ENCODE measurements at places on chromosomes 4 and X.

GRCh38 chrX:68433155-68433980 is at the start of gene OPHN1:
Gene OPHN1, minus strand, starts transcription at chrX:68433495. Its CDS starts 475 bp downstream, at chrX:68433020.
- DNase-seq: peak; percentile 72

DNA sequence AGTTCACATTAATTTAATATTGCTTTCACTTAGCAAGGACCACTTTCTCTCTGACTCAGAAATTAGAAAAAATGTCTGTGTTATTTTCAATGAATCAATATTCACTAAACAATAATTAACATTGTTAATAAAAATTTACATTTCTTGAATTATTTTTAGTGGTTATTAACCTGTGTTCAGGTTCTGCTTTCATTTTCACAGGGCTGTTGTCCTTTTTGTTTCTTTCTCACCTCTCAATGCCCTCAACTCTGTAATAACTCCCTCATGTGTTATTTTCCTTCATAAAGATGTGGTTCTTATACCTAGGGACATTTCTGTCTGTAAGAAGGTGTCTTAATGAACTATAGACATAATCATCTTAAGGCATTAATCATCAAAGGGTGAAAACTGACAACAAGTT is 43.1 kb upstream of the PRR27 start:
- no peak for DNase-seq

- no peak for DNase-seq
Measured at GRCh38 chr4:151355155-151355554, 29.8 kb upstream of the SH3D19 start.

DNA sequence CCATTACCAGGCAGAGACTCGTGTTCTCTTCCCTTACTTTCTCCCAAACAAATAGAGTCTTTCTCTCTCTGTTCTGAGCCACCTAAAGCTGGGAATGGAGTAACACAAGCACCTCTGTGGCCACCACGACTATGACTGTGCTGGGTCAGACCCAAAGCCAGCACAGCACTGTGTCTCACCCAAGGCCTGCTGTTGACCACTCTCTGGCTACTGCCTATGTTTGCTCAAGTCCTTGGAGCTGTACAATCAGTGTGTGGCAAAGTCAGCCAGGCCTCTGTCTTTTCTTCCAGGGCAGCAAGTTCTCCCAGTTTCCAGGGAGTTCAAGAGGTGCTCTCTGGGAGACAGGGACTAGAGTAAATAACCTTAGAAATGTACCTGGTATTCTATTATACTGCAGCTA is 239.4 kb downstream of the FAM47A start:
- DNase-seq: no peak

DNA sequence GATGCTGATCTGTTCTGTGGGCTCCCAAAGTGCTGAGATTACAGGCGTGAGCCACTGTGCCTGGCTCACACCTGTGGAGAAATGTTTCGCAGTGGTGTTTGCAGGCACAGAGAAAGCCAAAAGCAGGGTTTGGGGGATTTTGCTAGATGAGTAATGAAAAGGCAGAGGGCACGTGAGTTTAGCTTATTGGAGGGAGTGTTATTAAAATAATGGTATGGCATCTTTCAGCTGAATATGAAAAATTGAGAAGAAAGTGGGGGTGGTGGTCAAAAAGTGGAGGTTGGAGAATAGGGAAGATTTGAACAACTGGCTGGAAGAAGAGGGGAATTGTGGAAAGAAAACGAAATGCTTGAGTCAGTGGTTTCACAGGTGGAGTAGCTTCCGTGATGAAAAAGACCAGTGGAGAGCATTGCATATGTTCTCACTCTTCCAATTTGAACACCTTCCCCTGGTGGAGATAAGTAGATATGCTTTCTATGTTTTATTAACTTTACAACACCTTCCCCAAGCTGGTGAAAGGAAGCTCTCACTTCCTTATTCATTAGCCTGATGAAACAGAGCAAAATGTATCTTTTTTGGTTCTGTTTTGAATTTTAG is 1.1 kb upstream of the CHST7 start:
- DNase-seq: peak; percentile 51

DNA sequence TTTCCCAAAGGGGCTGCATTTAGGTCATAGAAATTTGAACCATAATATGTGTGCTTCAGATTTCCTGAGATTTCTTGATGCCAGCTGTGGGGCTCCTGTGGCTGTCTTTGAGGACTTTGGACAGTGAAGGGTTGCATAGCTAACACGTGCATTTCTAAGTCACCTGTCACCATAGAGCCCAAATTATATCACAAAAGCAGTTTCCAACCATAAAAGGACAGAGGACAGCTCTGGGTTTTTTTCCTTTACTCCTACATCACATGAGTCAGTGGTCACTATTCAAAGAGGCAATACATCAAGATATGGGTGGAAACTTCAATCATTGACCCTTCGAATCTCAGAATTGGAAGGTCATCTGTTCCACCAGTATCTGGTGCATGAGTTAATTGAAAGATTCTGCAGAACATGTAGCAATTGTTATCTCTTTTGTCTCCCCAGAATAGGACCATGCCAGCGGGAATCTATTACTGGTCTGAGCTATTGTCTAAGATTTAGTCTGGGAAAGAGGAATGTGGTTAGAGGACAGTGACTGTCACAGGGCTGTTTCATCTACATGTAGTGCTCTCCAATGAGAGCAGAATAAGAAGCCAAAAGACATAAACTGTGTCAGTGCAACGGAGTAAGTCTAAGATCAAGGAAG is 133.5 kb downstream of the AASDH start:
- no peak for DNase-seq

- DNase-seq: no peak
Measured at GRCh38 chr4:61812171-61812570, 612.0 kb downstream of the ADGRL3 start.

GRCh38 chr4:159014859-159015258 is 88.0 kb upstream of the RAPGEF2 start:
- DNase-seq: no peak

DNA sequence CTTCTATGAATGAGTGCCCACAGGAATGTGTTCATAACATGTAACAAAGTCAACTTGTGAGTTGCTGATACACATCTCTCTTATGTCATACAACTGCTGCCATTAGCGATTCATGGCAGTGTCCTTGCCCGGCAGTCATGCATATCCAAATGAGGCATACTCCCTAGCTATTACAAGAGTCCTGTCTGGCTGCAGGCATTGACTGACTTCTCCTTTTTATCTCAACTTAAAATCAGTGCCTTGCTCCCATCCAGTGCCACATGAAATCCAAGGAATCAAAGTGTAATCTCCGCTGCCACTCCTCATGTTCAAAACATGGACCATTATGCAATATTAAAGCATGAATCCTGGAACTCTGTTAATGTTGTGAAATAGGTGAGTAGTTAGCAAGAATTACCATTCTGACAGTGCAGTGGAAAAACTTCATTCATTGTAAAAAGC is 348.9 kb upstream of the FTHL17 start:
- no peak for DNase-seq

- DNase-seq: no peak
Measured at GRCh38 chr4:7017446-7018048, 25.6 kb upstream of the TADA2B start.

DNA sequence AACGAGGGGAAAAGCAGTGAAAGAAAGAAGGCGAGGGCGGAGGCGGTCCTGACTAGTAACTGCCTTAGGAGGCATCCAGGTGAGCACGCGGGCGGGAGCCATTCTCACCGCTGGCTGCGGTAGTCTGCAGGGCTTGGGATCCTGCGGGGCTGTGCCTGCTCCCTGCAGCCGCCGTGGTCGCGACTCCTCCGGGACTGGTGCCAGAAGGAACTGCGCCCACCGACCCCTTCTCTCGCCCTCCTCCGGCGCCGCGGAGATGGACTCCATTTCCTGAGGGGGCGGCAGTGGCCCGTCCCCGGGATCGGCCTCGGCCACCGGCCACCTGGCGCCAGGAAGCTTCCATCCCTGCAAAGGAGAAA is 543 bp downstream of the NFXL1 start:
- peak; percentile 26 for DNase-seq

DNA sequence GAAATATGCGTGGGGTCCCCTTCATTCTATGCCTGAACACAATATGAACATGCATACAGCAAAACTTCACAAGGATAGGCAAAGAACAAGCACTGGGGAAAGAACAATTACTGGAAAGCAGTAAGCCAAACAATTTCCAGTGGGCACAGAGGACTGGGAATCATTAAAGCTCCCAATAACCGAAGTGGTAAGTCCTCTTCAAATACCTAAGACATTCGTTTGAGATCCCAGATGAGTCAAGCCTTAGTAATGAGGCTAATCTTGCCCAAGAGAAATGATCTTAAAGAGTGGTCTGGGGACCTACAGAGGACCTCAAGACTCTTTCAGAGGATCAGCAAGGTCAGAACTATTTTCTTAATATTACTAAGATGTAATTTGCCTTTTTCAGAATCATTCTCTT is 28.6 kb downstream of the ANAPC10 start:
- no peak for DNase-seq

DNA sequence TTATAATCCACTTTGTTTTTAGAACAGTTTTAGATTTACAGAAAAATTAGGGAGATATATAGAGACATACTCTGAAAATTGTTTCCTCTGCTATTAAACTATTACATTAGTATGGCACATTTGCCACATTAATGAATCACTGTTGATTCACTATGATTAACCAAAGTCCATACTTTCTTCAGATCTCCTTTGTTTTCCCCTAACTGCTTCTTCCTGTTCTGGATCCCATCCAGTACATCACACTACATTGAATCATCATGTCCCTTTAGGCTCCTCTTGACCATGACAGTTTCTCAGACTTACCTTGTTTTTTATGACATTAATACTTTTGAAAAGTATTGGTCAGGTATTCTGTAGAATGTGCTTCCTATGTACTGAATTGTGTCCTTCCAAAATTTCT is 109.2 kb upstream of the EDNRA start:
- DNase-seq: no peak

DNA sequence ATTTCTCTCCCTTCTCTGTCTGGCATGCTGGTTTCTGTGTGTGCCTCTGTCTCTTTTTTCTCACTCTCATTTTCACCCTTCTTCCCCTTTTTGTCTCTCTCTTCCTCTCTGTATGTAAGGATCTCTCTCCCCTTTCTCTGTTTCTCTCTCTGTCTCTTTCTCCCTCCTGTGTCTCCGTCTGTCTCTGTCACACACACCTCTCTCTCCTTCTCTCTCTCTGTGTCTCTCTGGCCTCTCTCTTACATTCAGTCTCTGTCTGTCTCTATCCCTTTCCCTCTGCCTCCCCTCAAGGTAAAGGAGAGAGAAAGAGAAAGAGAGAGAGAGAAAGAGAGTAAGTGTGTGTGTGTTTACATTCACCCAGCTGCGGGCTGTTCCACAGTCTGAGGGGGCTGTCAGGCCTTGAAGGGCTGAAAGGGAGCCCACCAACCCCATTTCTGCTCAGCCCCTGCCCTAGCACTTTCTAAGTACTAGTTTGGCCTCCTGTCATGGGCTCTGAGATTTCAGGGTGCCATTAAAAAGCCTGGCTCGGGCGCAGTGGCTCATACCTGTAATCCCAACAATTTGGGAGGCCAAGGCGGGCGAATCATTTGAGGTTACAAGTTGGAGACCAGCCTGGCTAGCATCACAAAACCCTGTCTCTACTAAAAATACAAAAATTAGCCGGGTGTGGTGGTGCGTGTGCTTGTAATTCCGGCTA is 9.6 kb upstream of the TSPYL2 start:
- no peak for DNase-seq

DNA sequence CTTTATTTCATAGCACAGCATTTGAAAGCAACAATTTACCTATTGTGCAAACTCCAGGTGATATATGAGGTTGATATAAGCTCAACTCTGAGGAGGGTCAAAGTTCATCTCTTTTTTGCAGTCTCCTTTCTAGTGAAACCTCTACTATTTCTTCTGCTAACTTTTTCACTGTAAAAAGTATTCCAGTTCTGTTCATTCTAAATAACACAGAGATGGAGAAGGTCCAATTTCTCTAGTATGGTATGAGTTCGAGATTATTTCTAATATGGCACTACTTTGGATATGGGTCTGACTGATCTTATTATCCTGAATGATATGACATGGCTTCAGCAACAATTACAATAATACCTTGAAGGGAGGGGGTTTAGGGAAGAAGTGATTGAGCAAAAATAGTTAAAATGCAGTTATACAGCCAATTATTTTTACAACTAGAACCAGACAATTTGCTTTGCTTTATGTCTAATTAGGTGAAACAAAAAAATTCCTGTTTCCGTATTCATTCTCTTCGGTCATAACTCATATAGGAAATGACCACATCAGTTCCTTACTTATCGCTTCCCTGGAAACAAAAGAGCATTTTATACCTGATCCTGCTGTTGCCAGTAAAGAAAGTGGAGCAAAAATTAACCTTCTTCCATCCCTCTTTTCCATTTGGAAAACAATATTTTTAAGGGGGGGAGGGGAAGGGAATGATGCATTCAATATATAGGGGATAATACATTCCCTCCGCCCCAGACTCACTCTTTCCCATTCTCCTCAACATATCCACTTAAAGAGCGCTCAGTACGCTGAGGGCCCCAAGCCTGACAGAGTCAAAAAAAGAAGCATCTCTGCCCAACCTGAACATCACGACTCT is 1.0 kb downstream of the TBC1D9 start:
- peak; percentile 28 for DNase-seq

GRCh38 chrX:78653118-78653822 is 5.9 kb downstream of the RTL3 start:
- peak; percentile 65 for DNase-seq

DNA sequence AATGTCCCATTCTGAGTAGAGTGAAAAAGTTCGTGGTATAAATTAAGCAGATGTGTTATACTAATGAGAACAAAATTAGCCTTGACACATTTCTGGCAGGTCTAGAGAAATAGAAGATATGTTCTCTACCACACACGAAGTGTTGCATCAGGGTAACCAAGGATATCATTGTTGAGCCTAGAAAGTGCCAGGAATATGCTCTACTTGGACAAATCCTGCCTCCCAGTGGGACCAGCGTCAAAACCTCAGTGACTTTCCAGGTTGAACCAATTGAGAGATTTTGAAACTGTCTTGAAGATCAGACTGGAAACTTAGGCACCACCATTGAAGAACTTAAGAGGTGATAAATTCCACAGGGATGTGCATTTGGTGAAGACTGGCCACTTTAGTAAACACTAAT is 115.9 kb downstream of the HPGD start:
- no peak for DNase-seq

DNA sequence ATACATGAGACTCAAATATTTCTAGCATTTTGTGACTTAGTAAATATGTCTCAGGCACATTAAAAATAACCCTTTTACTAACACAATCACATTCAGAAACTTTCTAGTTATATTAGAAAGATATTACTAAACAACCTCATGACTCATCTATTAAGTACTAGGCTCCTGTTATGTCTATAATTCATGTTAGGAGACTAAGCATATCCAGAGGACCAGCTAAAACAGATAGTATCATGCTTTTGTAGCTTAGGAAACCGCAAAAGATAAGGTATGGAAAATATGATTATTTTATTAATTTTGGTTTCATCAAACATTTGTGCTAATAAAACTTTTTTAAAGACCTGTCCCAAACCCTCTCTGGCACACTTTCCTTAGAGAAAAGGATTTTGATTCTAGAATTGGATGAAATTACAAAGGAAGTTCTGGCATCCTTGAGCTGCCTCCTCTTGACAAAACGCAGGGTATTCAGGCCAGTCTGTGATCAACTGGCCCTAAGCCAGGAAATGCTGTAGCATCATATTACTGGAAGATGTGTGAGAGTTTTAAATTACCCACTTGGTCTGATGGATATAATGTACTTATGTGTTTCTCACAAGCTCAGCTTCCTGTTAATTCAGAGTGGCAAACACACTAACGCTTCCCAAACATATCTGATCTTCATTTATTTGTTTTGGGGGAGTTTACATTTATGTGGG is 60.4 kb downstream of the NRK start:
- DNase-seq: no peak

Data from suppressor macrophage (primary cell).